ENCODE measurements at places on chromosomes 12 and 14. TPM values are rescaled to one million over a fixed set of nuclear protein-coding genes. Genes with fewer than 3 reads are reported as not detected.

The SMOC1 gene
- 2.7 TPM for total RNA-seq

The TMEM52B gene
- total RNA-seq: 0.48 TPM

The OR4E2 gene
- not detected for total RNA-seq

DNA sequence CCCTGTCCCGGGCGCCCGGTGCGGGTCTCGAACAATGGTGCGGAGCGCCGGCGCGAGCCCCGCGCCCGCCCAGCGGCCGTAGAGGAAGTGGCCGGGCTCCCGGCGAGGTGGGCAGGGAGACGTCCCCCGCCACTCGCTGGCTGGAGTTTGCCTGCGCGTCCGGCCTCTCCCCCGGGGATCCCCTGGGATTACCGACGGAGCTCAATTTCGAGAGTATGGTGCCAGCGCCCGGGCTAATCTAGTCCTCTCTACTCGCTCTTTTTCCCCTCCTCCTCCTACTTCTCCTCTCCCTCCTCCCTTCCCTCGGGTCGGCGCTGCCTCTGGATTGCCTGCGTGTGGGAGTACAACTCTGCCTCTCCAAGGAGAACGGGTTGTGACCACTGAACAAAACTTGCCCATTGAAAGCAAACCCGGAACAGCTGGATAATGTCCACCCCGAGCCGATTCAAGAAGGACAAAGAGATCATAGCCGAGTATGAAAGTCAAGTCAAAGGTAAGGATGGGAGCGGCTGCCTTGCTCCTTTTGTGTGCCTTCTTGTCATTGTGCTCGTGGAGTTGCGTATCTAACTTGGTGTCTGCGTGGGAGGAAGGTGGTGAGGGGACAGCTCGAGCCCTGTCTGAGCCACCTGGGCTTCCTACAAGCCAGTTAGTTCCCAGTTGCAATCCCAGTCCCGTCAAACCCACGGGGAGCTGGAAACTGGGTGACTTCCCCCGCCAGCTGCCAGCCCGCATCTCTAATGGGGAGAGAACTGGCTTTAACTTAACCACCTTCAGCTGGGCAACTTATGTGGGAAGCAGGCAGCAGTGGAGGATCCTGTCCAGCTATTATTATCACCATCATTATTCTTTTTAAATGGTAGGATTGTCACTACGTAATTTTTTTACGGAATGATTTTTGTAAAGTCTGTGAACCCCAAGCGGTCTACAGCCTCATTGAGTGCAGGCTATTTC, at the start of gene SRGAP1:
SRGAP1 (plus strand) TSS at position 310 of the 951 bp plus-strand sequence; CDS start at position 427, 117 bp downstream.
- no peak for DNase-seq

GRCh38 chr12:93704122-93704521, 26.9 kb downstream of the CRADD start:
- no peak for DNase-seq
